ENCODE measurements at places on chromosomes 2 and 18.

- DNase-seq, result no peak
These were observed 287.4 kb downstream of the PID1 start for GRCh38 chr2:228983700-228984099.

DNA sequence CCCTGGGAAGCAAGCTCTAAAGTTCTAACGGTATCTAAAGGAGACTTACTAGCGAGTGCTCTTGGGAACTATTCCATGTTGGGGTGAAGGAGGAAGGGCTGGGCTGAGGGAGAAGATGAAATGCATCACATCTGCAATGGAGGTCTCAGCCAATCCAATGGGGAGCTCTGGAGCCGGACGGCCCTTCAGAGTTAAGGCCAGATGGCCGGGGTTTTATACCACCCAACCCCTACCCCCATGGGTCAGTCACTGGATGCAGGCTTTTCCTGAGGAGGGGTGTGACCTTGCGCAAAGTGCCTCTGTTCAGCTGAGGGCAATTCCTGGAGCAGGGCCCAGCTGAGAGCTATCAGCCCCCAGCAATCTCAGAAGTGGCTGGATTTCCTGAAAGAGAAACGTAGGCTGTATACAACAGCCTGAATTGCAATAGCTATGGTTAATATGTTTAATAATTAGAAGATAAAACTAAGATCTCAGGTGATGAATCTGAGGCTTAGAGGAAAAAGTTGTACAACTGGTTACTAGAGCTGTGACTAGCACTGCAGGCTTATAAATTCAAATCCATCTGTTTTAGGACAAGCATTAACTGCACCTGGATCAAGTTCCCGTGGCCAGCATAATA, 21.6 kb downstream of the EIPR1 start:
- DNase-seq, result no peak

DNA sequence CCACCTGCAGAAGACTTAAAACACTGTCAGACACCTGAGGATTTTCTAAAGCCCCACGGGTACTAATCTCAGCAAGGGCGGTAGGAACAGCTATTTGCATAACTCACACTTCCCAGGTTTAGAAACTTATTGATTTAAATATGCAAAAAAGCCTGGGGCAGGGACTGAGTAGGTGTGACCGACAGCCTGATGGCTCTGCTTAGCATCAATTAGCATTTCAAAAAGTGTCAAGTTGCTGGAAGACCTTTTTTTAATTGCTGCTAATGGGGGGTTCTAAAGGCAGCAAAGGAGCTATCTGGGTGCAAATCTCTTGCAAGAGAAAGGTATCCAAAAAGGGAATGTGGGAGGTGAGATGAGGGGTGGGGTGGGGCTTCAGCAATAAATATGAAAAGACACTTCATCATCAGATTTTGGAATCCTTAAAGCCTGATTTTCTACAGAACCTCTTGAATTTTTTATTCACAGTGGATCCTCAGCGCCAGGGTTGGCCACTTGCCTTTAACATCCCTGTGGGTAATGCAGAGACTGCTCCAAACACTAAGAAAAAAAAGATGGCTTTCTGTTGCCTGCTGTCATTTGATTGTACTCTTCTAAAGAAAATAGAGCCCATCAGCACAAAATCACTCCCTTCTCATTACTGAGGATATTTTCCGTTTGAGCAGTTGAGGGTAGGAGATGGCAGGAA, 121.1 kb upstream of the RMP24 start:
- DNase-seq, result no peak

GRCh38 chr2:130875935-130876334, 39.2 kb downstream of the ARHGEF4 start:
- no peak for DNase-seq

DNA sequence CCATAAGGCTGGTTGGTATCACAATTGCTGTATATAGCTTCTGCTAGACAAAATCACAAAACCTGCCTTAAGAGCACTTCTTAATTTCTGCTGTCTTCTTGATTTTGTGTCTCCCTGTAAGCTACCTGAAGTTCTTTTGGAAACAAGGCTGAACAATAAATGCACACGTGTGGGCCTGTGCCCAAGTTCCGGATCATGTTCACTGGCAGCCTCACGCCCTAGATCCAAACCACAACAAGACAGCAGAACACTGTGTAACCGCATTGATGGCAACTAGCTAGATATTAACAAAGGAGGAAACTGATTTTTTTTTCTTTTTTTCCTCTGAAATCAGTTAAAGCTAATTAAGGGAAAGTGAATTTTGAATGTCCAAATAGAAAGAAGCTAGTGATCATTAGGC, 81.5 kb upstream of the LYPD6B start:
- DNase-seq, result no peak

GRCh38 chr2:214139630-214140284, 271.1 kb upstream of the VWC2L start:
- peak; percentile 8 for DNase-seq

DNA sequence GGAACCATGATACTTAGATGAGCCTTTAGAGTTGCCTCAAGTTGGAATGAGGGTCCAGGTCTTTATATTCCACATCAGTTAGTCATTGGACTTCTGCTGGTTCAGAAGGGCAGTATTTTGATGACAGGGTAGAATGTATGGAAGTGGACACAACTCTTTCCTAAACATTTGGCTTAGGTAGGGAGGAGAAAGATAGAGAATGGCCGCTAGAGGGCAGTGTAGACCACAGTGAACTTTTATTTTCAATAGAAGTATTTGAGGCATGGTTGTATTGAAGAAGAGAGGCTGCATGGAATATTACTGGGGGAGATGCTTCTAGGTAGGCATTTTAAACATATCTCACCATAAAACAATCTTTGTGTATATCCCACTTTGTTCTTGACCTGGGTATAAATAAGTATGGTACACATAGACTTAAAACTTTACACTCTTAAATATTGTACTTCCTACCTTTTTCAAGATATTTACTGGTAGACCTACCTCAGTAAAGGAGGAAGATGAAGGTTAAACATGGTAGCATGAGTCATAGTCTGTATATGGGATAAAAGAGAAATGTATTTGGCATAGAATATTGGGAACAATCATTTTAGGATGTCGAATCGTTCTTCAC, 497.6 kb upstream of the FAM98A start:
- DNase-seq, result peak; percentile 22

GRCh38 chr2:197399887-197400540, 34.8 kb downstream of the SF3B1 start:
- DNase-seq, result no peak

GRCh38 chr2:220057391-220057790, 430.0 kb downstream of the SLC4A3 start:
- DNase-seq, result no peak

GRCh38 chr2:239598011-239598731, 197.4 kb upstream of the HDAC4 start:
- DNase-seq, result no peak

- DNase-seq, result peak; percentile 1
These were observed 5.8 kb upstream of the PSD4 start for GRCh38 chr2:113167962-113168340.

- no peak for DNase-seq
These were observed 222.8 kb downstream of the NAPG start for GRCh38 chr18:10748641-10749040.

- peak; percentile 77 for DNase-seq
These were observed 923 bp downstream of the FIGLA start for GRCh38 chr2:70789304-70790135.

DNA sequence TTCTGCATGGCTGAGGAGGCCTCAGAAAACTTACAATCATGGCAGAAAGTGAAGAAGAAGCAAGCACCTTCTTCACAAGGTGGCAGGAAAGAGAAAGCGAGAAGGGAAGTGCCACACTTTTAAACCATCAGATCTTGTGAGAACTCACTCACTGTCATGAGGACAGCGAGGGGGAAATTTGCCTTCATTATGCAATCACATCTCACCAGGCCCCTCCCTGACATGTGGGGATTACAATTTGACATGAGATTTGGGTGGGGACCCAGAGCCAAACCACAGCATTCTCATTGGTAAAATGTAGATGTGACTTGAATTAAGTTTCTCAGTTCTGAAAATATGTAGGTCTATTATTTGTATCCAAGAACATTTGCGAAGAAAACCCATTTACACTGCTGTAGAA, 854.8 kb downstream of the EPHA4 start:
- DNase-seq, result no peak

DNA sequence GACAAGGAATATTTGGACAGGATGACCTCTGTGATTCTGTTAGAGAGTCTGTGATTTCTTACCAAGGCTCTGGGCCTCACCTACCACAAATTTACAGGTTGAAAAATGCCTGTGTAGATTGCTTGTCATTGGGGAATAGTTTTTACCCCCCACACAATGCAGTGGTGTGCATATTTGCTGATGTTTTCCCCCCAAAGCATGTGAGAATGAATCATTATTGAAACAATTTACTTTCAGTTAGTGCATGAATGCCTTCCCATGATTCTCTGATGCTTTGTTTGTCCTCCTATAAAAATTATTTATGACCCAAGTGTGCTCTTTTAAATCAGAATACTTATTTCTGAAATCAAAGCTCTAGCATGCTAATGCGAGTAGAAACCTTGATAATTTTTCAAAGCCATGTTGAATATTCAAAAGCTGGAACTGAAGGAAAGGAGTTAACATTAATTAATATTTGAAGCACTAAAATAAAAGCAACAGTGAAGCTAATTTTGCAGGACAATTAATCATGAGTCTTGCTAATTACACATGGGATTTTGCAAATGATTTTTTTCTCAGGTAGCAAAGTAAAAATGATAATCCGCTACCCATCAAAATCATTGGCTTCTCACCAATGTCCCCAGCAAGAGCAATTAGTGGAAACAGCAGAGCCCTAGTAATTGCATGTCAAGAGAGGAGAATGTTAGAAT, 361.2 kb upstream of the HNRNPA3 start:
- DNase-seq, result no peak

DNA sequence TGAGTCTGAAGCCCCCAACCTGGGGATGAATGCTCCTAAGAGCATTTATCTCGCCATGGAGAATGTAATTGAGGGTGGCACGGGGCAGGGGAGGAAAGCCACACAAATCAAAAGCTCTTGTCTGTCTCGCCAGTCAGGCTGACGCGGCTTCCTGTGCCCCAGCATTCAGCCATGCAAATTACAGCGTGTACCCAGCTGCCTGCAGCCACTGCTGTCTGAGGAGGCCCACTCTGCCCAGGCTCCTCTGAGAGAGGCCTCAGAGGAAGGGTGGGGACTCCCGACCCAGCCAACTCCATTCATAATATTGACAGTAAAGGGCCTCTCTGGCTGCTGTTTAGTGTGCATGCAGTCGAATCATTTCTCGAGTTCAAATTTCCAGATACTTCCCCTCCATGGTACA, 22.0 kb downstream of the SMAD7 start:
- DNase-seq, result no peak

DNA sequence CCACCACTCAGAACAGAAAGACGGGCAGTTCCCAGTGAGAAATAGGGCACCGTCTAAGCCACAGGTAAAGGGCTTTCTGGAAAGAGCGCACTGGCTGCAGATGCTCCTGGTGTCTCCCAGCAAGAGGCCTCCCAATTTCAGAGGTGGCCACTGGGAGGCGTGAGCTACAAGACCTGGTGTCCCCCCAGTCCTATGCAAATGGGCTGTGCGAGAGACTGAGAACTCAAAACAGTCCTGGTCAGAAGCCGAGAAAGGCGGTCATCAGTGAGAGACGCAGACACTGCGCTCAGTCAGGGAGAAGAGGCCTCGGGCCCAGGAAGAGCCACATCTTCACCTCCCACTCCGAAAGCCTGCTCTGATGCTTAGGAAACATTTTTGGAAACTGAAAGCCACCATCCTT, 179.5 kb downstream of the EIPR1 start:
- peak; percentile 47 for DNase-seq

DNA sequence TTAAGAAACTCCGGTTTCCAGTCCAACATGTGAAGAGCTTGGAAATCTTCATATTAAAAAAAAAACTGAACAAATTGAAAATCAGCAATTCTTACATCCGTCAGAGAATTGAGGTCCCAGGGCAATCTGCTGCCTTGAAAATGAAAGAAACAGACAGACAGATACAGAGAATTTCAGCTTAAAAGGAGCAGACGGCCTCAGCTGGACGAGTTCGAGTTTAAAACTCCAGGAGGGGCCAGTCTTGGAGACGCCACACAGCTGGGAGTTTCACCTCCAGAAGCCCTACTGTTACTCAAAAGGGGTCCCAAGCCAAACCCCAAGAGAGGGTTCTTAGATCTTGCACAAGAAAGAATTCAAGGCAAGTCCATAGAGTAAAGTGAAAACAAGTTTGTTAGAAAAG, 226.5 kb upstream of the ARL4C start:
- DNase-seq, result no peak

- no peak for DNase-seq
These were observed 15.3 kb upstream of the TXNDC2 start for GRCh38 chr18:9870431-9871008.

GRCh38 chr2:160813506-160813858, 319.9 kb upstream of the RBMS1 start:
- DNase-seq, result no peak

DNA sequence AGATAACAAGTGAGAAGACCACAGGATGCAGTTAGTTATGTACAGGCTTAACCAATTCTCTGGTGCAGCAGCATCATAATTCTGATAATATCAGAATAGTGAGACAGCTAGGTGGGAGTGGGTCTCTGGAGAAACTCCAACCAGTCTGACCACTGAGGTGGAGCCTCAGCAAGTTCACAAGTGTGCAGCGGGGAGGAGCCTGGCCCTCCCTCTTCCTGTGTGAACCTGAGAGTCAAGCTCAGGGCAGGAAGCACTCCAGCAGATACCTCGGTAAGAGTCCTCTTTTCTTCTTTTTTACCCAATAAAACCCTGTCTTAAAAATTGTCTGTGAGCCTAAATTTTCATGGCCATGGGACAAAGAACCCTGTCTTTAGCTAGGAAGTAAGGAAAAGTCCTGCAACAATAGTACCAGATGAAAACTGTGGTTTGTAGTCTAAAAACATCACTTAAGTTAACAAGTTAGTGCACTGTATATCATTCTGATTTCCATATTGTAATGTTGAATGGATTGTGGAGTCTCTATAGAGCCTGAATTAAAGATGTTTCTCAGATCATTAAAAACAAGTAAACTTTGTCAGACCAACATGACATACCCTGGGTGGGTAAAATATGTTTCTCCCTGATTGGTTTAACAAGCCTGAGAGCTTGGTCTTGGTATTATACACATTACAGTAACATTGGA, 370.8 kb downstream of the TMEM182 start:
- no peak for DNase-seq

DNA sequence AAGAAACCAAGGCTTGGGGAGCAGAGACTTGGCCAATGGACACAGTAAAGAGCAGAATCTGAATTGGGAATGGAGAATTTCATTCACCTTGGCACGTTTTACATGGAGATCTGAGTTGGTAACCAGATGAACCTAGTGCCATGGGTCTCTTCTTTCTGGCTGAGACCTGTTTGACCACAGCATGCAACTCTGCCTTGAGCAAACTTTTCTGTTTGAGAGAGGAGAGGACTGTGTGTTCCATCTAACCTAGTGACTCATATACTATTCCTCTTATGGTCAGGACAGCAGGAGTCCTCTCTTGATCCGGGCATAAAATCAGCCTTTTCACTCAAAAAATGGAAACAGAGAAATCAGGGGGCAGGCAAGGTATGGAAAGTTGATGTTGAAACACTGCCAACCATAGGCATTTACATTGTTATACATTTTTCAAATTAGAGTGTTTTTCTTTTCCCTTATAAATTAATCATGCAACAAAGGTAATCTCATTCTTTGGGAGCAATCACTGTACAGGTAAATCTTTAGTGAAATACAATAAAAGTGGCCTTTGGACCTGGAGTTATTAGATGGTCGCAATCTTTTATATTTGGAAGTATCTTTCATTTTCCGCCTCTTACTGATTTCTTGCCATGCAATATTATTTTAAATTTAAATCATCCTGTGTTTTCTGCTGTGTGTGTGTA, 86.7 kb downstream of the NRP2 start:
- DNase-seq, result no peak

Measured in HEK293T (cell line).